ENCODE measurements at places on chromosomes 5 and 9. TPM values are rescaled to one million over a fixed set of nuclear protein-coding genes. Genes with fewer than 3 reads are reported as not detected.

The GZMA gene
- polyA plus RNA-seq: 2.5 TPM

The SLC4A9 gene
- polyA plus RNA-seq: 0.19 TPM

The CTSV gene
- polyA plus RNA-seq: 1.6 TPM

The CSF2 gene
- polyA plus RNA-seq: not detected

The LCN9 gene
- polyA plus RNA-seq: not detected

The ANXA2R gene
- 2.4 TPM for polyA plus RNA-seq

The ANKRD18A gene
- polyA plus RNA-seq: 2.5 TPM

The BTNL8 gene
- 1.1 TPM for polyA plus RNA-seq

The MEIKIN gene
- polyA plus RNA-seq: not detected

DNA sequence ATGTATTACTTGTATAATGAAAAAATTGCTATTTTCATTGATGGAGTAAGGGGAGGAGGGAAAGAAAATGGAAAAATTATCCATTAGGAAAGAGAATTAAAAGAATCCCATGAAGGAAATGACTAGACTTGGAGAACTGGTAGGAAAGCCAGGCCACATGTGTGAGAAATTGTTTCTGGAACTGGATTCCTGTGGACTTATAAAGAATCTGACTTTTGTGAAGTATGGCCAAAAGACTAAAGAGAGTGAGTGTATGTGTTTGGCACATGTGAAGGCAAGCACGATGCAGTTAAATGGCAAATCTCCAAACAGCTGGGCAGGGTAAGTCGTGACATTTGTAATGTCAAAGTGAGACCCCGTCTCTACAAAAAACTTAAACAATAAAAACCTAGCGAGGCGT lies 89.4 kb downstream of the MTX3 start:
- no peak for DNase-seq

- no peak for DNase-seq
These were observed 119.7 kb upstream of the NIPBL start for GRCh38 chr5:36756848-36757247.

GRCh38 chr9:80874276-80874675 lies 815.1 kb downstream of the TLE1 start:
- DNase-seq: no peak

- DNase-seq: no peak
These were observed 29.6 kb upstream of the MATR3 start for GRCh38 chr5:139263946-139264345.

GRCh38 chr9:34259315-34259714 lies 69.8 kb downstream of the KIF24 start:
- DNase-seq: no peak

GRCh38 chr5:107329850-107330249 lies 340.9 kb downstream of the EFNA5 start:
- DNase-seq: no peak

DNA sequence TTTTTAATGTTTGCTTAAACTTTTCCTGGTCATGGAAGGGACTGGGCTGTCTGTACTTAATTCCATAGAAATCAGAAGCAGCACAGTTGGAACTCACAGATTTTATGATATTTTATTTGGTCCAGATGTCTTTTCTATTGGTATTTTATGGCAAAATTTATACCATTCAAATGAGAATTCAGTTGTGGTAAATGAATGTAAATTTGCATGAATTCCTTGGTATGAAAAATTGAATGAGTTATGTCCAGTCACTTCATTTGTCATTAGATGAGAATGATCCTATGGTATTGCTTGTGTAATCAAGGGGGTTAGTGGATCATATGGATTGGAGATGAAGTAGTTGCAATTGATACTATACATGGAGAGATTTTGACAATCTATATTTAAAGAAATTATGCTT lies 188.0 kb downstream of the KDM4C start:
- DNase-seq: no peak

GRCh38 chr5:172182291-172182690 lies 5.7 kb downstream of the STK10 start:
- no peak for DNase-seq

- DNase-seq: no peak
These were observed 76.6 kb upstream of the SPTLC1 start for GRCh38 chr9:92191801-92192200.

GRCh38 chr5:29262339-29263123 lies 1931.0 kb upstream of the CDH6 start:
- DNase-seq: no peak

- peak; percentile 81 for DNase-seq
These were observed 551.0 kb downstream of the CCDC171 start for GRCh38 chr9:16103620-16104397.

DNA sequence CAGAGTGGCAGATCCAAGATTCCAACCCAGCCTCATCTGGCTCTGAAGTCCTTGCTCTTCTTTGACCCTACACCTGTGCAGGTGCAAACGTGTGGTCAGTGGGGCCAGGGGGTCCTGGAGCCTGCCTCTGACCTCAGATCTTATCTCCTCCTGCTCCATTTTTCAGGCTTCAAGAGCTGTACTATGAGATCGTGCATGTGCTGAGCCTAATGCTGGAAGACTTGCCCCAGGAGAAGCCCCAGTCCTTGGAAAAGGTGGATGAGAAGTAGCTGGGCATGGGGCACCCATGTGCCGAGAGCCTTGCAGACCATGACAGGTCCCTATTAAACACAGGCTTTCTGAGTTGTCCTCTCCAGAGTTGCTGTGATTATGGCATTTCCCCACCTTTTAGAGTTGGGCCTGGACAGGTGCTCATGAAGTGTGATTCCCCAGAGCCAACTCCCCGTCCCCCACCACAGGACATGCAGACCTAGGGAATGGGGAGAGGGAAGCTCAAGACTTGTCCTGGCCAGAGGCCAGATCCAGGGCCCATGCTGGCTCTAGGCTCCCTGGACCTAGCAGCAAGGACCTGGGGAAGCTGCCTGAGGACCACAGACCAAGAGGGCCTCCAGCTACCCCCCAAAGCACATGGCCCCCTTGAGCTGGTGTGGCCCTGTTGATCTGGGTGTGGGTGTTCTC lies 22.5 kb downstream of the PITX1 start:
- no peak for DNase-seq

DNA sequence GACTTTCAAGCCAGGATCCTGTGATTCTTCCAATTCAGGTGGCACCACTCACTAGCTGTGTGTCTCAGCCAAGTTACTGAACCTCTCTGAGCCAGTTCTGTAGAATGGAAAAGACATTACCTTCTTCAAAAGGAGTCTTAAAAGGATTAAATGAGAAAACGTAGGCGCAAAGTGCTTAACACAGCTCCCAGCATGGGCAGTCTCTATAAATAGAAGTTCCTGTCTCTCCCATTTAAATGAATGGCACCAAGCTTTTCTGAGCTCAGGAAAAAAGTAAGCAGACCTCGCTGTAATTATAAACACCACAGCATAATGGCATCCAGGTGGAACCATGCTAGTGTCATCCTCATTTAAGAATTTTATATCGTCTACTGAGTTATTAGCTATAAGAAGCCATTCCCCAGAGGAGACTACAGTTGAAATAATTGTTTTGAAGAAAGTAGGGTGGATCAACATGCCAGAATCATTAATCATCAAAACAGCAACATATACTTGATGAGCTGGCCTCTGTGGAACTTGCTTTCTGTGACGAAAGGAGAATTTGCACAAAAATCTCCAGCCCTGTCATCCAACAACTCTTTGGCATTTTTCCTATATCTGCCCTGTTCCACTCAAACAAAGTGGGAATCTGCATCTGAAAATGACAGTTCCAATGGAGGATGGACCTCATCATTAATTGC lies 188.9 kb downstream of the SPOCK1 start:
- no peak for DNase-seq

DNA sequence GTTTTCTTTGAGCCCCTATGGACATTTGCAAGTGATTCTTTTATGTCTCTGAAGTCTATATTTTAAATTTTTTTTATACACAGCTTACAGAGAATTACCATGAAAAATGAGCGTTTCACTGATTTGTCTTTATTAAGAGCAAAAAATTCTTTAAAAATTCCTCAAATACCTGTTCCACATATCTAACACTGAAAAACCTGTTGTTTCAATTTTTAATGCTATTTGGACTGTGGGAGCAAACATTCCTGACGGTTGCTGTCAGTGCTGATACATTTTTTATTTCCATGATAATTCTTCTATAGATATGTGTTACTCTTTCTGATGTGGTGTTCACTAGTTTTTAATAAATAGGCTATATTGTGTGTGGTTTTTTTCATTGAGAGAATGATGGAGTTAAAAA lies 199.8 kb downstream of the GDNF start:
- no peak for DNase-seq

GRCh38 chr5:425714-426113 lies 17.3 kb upstream of the EXOC3 start:
- no peak for DNase-seq

- DNase-seq: no peak
These were observed 36.9 kb downstream of the FEM1C start for GRCh38 chr5:115507681-115508080.

DNA sequence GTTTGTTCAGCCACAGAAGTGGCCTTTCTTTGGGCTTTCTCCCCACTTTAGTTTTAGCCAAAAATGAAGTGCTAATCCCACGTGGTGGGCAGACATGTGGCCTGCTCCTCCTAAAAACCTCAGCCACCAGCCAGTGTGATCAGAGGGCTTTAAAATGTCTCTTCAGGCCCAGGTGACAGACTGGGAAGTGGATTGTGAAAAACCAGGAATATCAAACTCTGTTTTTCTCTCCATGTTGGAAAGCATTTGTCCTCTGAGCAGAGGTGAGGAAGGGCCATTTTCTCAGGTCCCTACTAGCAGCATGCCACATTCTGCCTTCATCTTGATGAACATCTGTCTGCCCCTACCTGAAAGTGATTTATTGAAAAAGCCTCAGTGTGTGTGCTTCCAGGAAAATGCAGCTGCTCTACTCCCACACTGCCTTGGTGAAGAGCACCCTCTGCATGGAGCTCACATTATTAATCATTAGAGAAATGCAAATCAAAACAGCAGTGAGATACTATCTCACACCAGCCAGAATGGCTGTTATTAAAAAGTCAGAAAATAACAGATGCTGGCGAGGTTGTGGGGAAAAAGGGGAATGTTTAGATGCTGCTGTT lies 181.2 kb upstream of the DMAC1 start:
- DNase-seq: no peak

- no peak for DNase-seq
These were observed 521.7 kb upstream of the DAB2 start for GRCh38 chr5:39946356-39947045.

GRCh38 chr5:166436872-166437271 lies 1854.6 kb upstream of the WWC1 start:
- no peak for DNase-seq

DNA sequence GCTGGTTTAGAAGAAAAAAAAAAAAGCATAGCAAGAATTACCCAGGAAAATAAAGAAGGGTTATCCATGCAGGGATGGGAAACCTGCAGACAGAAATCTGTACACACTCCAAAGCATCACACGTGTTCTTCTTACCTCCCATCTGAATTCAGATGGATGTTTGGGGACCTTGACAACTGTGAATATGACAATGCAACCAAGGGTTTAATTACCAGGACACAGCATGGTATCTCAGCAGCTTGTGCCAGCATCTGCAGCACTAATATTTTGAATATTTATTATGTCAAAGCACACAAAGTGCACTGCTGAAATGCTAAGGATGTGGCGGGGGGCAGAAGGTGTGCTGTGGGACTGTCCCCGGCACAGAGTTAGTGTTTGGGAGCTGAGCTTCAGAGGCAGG lies 47.9 kb downstream of the SLIT3 start:
- no peak for DNase-seq

DNA sequence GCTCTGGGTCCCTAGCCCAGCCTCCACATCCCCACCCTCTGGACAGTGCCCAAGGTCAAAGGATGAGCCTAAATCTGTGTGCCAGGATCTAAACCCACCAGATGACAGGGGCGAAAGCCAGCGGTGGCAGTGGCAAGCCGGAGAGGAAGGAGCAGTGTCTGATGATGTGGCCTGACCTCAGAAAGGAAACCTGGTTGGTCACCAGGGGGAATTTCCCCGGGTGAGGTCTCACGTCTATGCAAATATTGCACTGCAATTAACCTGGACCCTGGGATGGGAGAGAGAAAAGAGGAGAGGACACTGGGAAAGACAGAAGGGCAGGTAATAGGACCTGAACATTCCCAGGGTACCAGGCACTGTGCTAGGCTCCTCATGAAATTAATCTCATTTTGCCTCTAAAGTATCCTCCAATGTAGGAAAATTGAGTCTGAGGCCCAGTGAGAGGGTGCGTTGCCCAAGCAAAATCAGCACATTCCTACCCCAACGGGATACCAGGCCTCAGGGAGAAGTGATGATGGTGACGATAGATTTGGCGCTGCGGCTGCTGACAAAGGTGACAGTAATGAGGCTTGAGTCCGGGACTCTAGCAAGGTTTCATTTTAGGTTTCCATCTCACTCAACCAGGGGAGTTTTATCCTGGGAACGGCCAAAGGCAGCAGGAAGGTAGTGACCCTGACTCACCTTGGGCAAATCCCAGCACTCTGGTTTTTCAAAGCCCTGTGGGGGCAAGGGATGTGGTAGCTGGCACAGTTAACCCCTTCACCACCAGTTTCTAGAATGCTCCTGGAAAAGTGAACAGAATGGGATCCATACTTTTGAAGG lies 13.4 kb upstream of the TNIP1 start:
- no peak for DNase-seq
